ENCODE measurements at places on chromosomes 12 and 14. TPM values are rescaled to one million over a fixed set of nuclear protein-coding genes. Genes with fewer than 3 reads are reported as not detected.

Gene SERPINA1
- 1.2 TPM for total RNA-seq

GRCh38 chr14:32202491-32202997, 525 bp downstream of the RNU6-8 start:
- no peak for DNase-seq

Gene IRAK3
- total RNA-seq: not detected

Gene NIN
- 17.7 TPM for total RNA-seq

DNA sequence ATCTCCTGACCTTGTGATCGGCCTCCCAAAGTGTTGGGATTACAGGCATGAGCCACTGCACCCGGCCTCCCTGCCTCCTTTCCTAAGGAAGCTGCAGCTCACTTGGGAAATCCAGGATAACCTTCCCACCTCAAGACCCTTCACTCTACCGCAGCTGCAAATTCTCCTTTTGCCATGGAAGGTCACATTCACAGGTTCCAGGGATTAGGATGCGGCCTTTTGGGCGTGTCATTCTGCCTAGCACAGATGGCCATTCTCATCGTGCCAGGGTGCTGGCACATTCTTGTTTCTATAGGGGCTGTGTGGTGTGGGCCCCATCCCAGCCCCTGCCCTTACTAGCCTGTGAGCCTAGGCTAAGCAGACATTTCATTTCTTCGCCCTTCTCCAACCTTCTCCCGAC, 219.9 kb downstream of the CHST11 start:
- no peak for DNase-seq

GRCh38 chr12:12590961-12591360, 20.7 kb upstream of the CREBL2 start:
- no peak for DNase-seq

DNA sequence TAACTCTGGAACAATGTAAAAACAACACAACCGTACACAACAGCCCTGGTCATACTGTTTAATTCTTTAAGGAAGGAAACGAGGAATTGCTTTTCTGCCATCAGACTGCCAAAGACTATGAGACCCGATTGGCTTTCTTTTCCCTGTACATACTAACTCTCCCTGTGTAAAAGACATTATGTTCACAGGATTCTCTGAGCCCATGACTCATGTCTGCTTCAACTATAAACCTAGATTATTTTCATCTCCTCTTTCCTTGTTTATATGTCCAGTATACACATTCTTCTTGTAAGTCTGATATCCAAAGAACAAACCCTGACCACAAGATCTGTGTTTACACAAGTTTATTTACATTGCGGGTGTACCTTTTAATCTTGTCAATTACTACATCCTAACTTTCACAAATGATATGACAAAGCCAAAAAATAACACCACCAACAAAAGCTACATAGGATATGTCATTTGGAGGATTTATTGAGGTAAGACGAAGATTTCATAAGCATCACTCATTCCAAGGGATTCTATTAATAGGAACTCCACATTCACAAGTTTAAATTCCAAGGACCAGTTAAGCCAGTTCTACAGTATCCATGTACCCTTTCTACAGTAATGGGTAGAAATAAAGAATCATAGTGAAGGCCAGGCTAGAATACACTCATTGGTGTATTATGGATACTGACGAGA, 67.3 kb downstream of the STXBP6 start:
- DNase-seq: peak; percentile 20

Gene IL23A
- 1.8 TPM for total RNA-seq

- DNase-seq: no peak
Measured at GRCh38 chr12:55666508-55666907, 29.8 kb downstream of the OR10P1 start.

- DNase-seq: no peak
Measured at GRCh38 chr12:55017416-55017925, 2.3 kb upstream of the NEUROD4 start.

DNA sequence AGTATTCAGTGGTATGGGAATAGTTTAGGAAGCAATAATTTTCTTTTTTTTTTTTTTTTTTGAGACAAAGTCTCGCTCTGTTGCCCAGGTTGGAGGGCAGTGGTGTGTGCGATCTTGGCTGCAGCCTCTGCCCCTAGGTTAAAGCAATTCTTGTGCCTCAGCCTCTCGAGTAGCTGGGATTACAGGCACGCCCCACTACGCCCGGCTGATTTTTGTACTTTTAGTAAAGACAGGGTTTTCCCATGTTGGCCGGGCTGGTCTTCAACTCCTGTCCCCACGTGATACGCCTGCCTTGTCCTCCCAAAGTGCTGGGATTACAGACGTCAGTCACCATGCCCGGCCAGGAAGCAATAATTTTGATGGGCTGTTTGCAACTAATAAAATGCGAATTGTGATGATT, 62.1 kb downstream of the ATG14 start:
- no peak for DNase-seq

DNA sequence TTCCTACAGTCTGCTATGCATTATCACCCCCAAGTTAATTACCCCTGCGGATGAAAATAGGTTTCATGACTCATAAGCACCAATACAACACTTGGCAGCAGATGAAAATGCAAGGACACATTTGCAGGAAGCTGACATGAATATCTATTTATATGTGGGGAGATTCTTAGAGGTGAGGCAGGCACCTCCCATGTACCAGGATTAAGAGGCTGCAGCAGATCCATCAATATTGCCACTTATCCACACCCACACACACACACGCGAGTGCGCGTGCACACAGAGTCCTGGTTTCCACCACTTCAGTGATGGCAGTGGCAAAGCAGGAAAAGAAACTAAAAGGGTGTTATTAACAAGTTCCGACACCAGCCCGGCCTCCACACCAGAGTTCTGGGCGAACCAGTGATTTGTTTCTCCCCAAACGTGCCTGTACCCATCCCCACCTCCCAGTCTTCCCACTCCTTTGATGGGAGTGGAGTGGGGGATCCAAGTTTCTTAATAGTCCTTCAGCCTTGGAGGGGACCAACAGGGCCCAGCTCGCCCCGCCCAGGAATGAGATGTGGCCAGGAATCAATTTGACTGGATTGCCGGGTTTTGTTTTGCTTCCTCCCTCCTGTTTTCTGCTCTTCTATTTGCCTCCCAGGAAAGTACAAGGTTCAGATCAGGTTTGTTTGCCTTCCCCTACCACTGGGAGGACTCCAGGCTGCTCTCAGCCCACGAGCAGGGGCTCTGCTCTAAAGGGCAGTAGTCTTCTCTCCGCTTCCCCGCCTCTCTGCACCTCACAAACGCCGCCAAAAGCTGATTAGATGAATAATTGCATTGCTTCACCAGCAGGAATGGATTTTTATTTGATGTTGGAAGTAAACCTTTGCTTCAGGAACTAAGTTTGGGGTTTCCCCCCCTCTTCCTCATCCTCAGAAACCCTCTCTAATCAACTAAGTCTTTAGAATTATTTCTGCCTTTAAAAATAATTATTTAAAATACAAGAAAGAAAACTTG, 5.2 kb downstream of the IRF2BPL start:
- DNase-seq: peak; percentile 59

DNA sequence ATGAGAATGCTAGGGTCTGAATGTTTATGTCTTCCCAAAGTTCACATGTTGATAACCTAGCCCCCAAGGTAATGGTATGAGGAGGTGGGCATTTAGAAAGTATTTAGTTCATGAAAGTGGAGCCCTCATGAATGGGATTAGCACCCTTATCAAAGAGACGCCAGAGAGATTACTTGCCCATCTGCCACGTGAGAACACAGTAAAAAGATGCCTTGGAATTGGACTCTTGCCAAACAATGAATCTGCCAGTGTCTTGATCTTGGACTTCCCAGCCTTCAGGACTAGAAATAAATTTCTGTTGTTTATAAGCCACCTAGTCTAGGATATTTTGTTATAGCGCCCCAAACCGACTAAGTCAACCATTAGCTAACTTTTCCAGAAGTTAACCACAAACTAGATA, 92.0 kb upstream of the SLC38A4 start:
- no peak for DNase-seq

All from A172 (cell line).